KBM-7 (cell line): ENCODE measurements at places on chromosomes 2 and 18.
A peak's percentile ranks its signal among the peaks of the same experiment; 100 is the strongest.

- no peak for DNase-seq
These were observed 15.2 kb downstream of the DOK1 start for GRCh38 chr2:74569686-74570085.

DNA sequence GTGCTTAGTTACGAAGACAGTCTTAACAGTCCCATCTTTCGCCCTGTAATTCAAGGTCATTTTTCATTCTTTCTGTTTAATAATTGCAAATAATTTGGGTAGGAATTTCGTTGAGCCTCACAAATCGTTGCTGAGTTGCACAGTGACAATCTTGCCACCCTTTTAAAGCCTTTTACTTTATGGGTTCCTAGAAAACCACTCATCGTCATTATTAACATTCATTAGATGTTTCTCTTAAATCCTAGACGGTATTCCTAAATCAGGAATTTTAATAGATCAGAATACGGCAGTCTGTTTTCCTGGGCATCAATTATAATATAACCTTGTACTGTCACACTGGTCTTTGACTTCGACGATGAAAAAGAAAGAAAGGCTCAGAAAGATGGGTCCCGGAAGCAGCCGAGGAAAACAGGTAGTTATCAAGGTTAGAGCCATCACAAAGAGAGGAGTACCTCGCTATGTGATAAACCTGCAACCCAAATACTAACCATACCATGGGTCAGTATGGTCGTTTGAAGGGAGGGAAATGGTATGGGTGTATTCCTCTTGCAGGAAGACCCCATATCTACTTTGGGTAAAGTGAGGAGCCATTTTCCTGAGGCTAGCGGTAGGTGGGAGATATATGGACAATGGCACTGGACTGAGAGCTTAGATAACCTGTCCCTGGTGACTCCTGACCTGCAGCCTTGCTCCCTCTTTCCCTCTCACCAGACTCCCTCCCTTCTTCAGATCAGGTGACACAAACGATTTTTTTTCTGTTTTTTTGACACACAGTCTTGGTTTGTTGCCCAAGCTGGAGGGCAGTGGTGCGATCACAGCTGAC, 981 bp upstream of the SF3B1 start:
- DNase-seq: peak; percentile 20

DNA sequence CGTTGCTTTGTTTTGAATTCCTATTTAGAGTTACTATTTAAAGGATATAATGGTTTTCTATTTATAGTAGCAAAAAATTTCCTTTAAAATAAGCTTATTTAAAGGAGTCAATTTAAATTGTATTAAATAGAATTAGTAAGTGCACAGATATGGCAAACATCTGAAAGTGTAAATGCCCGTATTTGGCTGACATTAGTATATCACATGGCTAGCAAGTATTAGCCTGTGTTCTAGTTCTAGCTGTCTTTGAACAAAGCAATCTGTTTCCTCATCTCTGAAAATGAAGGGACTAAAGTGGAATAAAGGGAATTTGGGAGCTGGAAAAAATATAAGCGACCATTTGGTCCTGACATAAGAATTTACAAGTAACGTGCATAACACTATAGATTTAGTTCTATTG, 32.2 kb downstream of the PELI1 start:
- no peak for DNase-seq

DNA sequence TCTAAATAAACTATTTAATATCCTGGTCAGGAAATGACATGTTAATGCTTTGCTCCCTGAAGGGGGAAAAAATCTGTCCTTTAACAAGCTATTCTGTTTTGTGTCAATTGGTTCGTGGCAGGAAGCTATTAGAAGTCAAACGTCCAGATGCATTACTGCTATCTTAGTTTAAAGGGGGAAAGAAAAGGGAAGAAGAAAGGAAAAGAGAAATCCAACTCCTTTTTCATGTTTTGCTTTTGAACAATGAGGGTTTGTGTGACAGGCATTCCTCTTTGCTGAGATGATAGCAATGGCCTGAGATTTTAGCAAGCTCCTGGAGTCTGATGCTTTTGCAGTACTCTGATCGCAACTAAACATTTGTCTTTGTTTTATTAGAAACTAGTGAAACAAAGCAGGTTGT, 24.6 kb downstream of the TRIB2 start:
- DNase-seq: no peak

DNA sequence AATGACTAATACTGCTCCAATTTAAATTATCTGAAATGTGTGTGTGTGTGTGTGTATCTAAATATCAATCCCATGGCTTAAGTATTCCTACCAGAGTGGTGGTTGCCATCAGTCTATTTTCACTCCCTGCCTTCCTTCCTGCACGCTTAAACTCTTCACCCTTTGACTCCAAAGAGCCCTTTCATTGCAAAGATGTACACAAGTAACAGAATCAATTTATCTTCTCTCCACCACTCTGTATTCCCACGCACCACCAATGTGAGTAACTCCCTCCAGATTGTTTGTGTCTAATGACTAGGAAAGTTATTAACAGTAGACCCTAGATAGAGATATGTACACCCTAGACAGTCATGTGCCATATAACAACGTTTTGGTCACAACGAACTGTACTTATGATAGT, 42.8 kb downstream of the ARL6IP6 start:
- no peak for DNase-seq

GRCh38 chr2:26720322-26721114, 28.0 kb downstream of the KCNK3 start:
- DNase-seq: no peak

DNA sequence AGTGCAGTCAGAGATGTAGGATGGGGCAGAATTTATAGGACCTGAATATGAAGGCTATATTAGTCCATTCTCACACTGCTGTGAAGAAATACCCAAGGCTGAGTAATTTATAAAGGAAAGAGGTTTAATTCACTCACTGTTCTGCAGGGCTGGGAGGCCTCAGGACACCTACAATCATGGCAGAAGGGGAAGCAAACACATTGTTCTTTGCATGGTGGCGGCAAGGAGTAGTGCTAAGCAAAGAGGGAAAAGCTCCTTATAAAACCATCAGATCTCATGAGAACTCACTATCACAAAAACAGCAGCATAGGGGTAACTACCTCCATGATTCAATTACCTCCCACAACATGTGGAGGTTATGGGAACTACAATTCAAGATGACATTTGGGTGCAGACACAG, 76.8 kb upstream of the MSTN start:
- no peak for DNase-seq

DNA sequence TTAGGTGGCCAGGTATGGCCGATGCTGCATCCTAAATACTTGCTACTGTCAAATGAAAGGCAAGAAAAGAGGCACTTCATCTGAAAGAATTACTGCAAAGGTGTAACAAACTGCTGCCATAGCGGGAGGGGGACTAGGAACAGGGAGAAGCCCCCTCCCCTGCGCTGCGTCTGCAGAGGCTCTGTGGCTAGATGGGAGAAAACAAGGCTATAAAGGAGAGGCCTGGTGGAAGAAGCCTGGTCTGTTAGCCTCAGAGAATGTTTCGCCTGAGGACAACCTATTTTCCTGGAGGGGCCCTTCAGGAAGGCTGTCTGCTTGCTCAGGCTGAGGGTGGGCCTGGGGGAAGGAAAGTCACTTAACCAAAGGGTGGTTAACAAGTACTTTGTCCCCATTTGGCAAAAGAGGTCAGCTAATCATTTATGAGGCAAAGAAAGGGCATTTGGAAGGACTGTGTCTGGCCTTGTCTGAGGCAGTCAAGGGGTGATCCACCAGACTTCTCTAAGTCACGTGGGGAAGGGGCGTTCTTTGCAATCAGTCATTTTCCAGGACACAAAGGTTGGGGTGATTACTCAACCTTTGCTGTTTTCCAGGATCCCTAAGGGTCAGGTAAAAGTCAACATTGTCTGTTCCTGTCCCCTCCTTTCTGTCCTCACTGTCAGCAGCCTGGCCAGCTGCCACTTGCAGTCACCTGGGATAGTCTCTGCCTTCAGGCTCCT, 103.0 kb upstream of the TMEM200C start:
- no peak for DNase-seq

- DNase-seq: no peak
These were observed 141.1 kb downstream of the CCBE1 start for GRCh38 chr18:59555995-59556659.

DNA sequence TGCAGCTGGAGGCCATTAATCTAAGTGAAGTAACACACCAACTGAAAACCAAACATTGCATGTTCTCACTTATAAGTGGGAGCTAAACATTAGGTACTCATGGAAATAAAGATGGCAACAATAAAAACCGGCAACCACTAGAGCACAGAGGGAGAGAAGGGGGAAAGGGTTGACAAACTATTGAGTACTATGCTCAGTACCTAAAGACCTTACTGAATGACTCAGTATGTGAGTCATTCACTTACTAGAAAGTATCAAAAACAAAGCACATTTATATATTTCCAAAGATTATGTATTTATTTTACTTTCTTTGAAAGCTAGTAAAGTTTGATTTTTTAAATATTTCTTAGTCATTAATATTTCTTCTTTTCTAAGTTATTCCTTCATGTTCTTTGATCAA, 48.9 kb downstream of the ZNF385B start:
- no peak for DNase-seq

GRCh38 chr2:212556296-212556695, 17.7 kb upstream of the ERBB4 start:
- DNase-seq: no peak

DNA sequence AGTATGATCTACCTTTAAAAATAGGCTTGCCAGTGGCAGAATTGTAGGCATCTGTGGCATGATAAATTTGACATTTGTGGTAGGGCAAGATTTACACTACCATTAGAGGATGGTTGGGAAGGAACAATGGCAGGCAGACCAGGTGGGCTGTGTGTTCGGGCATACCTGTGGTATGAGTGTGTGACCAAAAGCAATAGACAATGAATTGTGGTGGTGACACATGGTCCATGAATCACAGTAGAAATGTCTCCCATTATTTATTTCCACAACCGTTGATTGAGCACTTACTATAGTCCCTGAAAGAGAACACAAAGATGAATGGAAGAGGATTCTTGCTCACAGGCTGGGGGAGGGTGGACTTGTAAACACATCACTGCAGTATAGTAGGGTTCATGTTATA, 29.9 kb upstream of the RUFY4 start:
- DNase-seq: no peak

DNA sequence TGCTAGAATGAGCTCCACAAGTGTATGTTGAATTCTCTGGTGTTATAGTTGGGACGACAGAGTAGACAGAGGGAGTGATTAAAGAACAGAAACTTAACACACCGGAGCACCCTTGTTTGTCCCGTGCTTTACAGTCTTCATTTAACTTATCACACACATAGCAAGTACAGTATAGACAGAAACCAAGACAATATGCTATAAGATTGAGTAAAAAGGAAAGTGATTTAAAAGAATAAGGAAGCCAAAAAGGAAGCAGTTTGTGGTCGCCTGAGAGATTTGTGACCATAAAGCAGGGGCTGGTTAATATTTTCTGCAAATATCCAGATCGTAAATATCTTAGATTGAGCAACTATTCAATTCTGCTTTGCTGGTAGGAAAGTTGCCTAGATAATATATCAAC, 1128.4 kb downstream of the TSN start:
- DNase-seq: no peak

GRCh38 chr2:224308272-224308911, 93.5 kb downstream of the FAM124B start:
- no peak for DNase-seq

DNA sequence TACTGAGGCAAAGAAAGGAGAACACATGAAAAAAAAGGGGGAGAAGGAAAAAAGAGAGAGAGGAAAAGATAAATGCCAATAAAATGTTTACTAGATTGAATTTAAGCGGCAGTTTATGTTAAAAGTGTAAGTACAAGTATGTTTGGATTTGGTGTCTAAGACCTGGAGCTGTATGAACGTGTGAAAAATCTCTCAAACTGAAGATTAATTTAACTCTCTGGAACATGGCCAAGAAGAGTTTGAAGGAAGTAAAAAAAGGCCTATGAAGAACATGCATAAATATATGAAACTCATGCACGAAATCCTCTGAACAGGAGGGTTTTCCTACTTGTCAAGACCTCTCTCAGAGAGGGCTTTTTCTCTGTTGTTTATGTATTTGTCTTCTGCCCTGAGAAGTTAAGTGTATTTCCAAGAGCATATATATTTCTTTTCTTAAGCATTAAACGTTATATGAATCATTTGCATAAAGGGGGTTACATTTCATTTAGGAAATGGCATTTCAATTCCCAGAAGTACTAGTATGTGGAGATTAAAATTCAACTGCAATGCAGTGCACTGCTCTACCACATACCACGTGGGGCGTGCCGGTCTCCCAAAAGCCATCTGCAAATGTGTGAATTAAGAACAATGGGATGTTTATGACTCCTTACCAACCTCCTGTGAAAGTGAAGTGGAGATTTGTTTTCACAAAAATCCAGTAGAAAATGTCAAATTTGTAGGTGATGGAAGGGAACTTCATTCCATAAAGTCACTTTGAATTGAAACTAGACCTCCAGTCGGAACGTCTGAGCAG, 281.1 kb upstream of the TRIB2 start:
- DNase-seq: no peak

DNA sequence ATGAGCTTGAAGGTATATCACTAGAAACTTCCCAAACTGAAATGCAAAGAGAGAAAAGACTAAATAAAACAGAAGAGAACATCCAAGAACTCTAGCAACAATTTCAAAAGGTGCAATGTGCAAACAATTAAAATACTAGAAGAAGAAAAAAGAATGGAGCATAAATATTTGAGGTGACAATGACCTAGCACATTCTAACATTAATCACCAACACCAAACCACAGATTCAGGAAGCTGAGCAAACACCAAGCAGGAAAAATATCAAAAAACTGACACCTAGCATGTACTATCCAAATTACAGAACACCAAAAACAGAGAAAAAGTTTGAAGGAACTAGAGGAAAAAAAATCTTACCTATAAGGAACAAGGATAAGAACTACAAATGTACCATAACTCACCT, 460.8 kb downstream of the IRS1 start:
- no peak for DNase-seq

DNA sequence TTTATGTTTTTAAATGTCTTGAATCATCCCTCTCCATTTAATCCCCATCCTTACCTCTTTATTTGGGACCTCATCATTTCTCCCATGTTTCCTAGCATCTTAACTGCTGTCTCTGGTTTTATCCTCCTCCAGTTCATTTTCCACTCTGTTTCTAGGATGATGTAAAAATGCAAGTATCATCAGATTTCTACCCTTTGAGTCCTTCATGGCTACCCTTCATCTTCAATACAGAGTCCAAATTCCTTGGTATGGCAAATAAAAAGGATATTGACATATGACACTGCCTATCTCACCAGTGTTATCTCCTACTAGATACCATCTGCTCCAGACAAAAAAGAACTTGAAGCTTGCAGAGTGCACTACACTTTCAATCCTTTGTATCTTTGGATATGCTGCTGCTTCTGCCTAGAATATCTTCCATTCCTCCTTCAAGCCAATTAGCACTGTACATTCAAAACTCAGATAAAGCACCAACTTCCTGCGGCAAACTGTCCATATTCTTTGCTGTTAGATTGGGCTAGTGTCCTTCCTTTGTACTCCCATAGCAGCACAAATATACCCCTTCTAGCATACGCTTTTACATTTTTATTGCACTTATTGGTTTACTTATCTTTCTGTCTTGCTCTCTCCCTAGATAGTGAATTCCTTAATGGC, 24.6 kb upstream of the TLK1 start:
- DNase-seq: no peak

GRCh38 chr2:169118060-169118459, 48.7 kb downstream of the DHRS9 start:
- no peak for DNase-seq

GRCh38 chr2:23567161-23567756, 182.3 kb downstream of the KLHL29 start:
- no peak for DNase-seq
